ENCODE measurements at places on chromosomes 3 and 15.

GRCh38 chr3:77898621-77899020, 858.7 kb downstream of the ROBO2 start:
- DNase-seq = no peak

- peak; percentile 38 for DNase-seq
Observed at GRCh38 chr3:133487920-133488540, 85.5 kb upstream of the CDV3 start.

DNA sequence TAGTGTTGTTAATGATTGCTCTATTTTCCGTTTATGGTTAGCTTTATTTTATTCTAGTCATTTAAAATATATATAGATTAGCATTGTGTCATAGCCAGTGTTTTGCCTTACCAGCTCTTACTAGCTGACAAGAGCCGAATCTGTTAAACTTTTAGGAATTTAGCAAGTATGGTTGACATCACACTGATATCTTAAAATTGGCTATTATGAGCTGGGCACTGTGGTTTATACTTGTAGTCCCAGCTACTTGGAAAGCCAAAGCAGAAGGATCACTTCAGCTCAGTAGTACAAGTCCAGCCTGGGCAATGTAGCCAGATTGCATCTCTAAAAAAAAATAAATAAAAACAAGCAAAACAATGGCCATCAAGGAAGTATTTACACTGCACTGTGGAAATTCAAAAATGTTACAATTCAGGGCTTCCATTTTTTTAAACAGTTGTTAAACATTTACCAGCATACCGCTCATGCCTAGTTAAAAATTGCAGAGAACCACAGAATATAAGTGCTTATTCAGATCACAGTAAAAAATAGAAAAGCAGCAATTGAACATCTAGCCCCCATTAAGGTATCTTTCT, 208.4 kb upstream of the CGNL1 start:
- DNase-seq = no peak

GRCh38 chr3:138180375-138181029, 5.8 kb upstream of the DBR1 start:
- no peak for DNase-seq

GRCh38 chr3:134030379-134031347, 938 bp upstream of the SLCO2A1 start:
- no peak for DNase-seq

- DNase-seq = no peak
Observed at GRCh38 chr15:77499087-77499760, 78.5 kb downstream of the HMG20A start.

DNA sequence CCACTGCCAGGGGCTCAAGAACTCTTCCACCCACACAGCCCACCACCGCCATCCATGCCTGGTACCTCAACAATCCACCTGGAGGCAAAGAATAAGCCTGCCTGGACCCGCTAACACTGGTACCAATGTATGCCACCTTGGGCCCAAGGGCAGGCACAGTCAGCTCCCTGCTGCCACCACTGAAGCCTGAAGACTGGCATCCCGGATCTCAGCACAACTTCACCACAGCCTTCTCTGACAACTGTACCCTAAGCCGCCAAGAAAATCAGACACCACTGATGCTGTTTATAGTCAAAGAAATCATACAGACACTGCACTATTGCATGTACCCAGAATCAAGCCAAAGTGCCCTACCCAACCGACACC, 56.3 kb downstream of the IGSF11 start:
- no peak for DNase-seq

GRCh38 chr15:35885870-35886269, 339.9 kb upstream of the DPH6 start:
- no peak for DNase-seq

DNA sequence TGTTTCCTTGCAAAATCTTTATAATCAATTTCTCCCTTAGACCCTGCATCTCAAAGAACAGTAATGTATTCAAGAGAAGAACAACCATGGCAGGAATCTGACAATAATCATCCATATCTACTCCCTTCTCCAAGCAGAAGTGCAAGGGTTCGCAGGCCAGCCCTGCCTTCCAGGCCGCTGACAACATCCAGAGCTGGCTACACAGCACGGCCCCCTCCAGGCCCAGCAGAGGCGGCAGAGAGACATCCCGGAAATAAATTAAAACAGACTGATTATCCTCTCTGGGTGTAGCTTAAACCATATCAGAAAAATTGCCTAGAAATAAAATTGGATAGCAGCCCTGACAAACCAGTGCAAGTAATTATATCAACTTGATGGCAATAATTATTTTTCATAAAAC, 223.3 kb downstream of the FAM43A start:
- no peak for DNase-seq

GRCh38 chr3:187793618-187794017, 48.4 kb upstream of the BCL6 start:
- no peak for DNase-seq

- no peak for DNase-seq
Observed at GRCh38 chr15:88902846-88903245, 7.5 kb upstream of the HAPLN3 start.

GRCh38 chr3:170033489-170033888, 4.3 kb upstream of the GPR160 start:
- peak; percentile 26 for DNase-seq

DNA sequence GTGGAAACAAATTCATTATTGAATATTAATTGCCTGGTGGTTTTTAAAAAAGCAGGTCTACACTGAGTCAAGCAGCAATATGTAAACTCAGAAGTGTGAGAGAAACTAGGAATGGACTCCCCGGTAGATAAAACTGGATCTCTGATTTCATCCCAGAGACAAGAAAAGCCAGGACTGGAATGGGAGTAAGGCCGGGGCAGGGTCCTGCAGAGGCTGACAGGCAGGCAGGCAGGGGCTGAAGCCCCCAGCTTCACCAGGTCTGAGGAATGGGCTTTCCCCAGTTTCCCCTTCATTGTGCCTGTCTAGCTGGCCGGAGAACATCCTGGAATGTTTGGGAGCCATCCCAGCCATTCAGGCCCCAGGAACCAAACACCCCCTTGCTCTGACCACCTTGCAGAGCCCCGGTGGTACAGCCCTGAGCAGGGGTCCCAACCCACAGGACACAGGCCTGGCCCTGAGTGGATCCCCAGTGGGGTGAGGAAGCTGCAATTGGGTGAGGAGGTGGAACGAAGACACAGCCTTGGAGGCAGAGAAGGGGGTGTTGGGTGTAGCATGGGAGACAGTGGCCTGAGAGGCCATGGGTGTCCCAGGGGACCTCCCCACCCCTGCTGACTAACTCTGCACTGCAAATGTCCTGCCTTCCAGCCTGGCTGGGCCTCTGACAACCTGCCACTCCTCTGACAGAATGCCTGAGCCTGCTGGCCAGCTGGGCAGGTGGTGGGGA, 31.7 kb upstream of the XYLB start:
- no peak for DNase-seq

- DNase-seq = no peak
Observed at GRCh38 chr15:97470417-97470816, 490.1 kb upstream of the ARRDC4 start.

- no peak for DNase-seq
Observed at GRCh38 chr3:7290077-7290825, 429.3 kb downstream of the GRM7 start.

DNA sequence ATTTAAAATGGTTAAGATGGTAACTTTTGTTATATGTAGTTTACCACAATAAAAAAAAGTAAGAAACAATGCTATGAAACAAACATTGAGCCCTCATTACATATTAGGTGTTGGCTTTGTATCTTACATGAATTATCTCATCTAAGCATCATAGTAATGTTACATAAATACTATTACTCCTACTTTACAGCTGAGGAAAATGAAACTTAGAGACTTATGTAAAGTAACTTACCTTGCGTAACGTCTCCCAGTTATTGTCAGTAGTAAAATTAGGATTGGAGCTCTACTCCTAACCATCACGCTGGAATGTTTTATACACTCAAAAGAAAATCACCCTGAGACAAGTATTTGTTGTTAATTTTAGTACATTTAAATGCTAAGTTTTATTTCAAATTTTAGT, 42.2 kb downstream of the DNAJC13 start:
- DNase-seq = no peak
